Vagina (tissue), 2 donors: ENCODE measurements at places on chromosomes 16 and 17.
A peak's percentile ranks its signal among the peaks of the same experiment; 100 is the strongest.

- H3K27ac ChIP-seq = no peak overlapping the region
- DNase-seq = no peak
- H3K36me3 ChIP-seq = no peaks in the 10 kb centered on the region
Measured at GRCh38 chr17:35189291-35189690, 4.9 kb downstream of the SLC35G3 start.

DNA sequence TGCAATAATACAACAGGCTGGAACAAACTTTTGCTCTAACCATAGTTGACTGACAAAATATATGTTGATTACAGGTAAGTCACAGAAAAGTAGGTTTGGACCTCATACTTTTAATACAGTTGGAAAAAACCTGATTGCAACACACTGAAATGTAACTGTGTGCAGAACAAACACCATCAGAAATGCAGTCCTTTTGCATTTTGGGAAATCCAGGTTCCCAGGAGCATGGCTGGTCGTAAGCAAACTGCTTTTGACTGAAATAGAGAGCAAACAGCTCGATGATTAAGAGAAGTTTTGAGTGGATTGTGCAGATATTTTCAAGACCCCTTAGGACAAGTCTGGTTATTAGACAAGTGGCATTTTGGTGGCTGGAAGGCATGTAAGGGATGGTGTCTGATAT is 8.0 kb downstream of the IGF2BP1 start:
- peaks cover 4% of the 10 kb centered on the region for H3K27me3 ChIP-seq
- no peaks in the 10 kb centered on the region for H3K4me1 ChIP-seq
- no peak overlapping the region for H3K4me3 ChIP-seq
- peak; percentile 19 for DNase-seq
- no peaks in the 10 kb centered on the region for H3K36me3 ChIP-seq

- no peak overlapping the region for H3K4me3 ChIP-seq
- no peaks in the 10 kb centered on the region for H3K27me3 ChIP-seq
- H3K27ac ChIP-seq = no peak overlapping the region
- no peak for DNase-seq
- peaks cover 10% of the 10 kb centered on the region for H3K36me3 ChIP-seq
Measured at GRCh38 chr16:67206838-67207248, 7.9 kb downstream of the ELMO3 start.

GRCh38 chr16:3198334-3199072 is 10.5 kb downstream of the OR1F1 start:
- no peak overlapping the region for H3K4me3 ChIP-seq
- no peak overlapping the region for H3K27ac ChIP-seq
- no peak for DNase-seq
- H3K27me3 ChIP-seq = peaks cover 3% of the 10 kb centered on the region

- peaks cover 30% of the 10 kb centered on the region for H3K36me3 ChIP-seq
- H3K27me3 ChIP-seq = no peaks in the 10 kb centered on the region
Measured at GRCh38 chr16:515175-515938, 12.2 kb upstream of the CAPN15 start.

DNA sequence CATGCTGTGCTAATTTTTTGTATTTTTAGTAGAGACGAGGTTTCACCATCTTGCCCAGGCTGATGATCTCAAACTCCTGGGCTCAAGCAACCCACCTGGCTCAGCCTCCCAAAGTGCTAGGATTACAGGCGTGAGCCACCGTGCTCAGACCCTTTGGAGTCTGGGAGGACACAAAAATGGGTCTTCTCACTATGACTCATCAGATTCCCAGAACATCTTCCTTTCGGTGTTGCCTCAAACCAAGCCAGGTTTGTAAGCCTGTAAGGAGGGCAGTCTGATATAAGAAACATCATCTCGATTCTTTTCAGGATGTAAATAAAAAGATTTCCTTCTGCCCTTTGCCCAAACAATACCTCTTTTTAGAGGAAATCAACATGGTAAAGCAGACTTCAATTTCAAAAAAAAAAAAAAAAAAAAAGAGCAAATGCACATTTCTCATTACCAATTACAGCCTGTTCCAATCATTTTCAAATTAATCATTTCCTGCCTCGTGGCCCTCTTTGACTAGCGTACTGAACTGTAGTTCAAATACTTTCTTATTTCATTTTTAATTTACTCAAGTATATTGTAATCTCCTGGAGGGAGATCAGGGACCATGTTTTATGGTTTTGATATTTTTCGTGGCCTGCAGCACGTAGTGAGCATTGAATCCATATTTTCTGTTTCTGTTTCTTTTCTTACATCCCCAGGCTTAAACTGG is 409.6 kb downstream of the GRIN2A start:
- no peaks in the 10 kb centered on the region for H3K4me1 ChIP-seq
- no peak overlapping the region for H3K4me3 ChIP-seq
- no peak for DNase-seq
- no peak overlapping the region for H3K27ac ChIP-seq

DNA sequence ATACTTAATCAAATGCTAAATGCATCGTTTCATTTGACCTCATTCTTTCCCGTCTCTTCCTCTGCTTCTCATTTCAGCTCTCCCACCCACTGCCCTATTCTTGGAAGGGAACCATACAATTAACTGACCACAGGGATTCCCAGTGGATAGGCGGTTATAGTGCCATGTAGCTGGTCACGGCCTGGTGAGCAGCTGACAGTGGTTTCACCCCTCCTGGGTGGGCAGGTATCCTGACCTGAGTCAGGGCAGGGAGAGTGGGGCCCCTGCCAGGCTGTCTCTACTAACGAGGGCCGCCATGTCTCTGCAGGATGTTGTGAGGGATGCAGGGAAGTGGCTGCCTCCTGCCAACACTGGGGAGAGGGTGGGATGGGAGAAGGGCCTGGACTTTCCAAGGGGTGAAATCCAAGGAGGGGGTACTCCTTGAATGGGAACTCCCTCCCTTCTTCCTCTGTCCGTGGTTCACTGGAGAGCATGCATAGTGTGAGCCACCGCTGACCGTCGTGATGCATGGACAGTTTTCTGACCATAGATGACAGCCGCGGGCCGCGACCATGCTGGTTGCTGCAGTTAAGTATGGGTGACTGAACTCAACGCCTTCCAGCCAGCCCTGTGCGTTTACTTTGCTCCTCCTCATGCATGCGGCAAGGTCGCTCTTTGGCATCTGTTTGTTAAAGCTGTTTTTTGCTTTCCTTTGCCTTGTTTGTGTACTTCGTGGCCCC is 95.9 kb downstream of the RPTOR start:
- DNase-seq = no peak
- H3K27ac ChIP-seq = no peak overlapping the region
- no peak overlapping the region for H3K4me3 ChIP-seq
